ENCODE measurements at places on chromosomes 6 and 20.
A peak's percentile ranks its signal among the peaks of the same experiment; 100 is the strongest.

DNA sequence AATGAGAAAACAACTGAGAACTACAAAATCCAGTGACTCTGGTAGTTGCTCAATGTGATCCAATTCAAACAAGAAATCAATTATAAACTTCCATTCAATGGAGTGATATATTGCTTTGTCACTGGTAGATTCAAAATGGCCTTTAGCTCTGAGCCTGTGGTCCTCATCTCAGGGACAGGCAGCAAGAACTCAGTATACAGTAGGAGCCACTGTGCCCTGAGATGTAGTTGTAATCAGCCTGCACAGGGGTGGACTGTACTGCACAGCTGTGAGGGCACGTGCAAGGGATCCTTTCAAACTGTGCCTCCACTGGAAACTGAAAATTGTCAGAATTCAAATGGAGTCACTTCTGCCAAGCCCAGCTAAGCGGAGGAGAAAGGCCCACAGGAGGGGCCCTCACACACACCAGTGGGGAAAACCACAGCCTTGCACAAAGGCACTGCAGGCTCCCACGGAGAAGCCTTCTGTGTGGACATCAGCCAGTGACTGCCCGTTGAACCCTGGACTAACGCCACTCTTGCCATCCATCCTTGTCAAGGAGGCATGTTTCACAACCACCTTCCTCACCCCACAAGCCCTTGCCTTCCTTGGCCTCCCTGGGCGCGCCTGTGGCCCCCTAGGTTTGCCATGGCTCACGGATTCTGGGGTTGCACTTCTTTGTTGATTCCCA, 186.7 kb downstream of the SMOC2 start:
- DNase-seq: no peak

DNA sequence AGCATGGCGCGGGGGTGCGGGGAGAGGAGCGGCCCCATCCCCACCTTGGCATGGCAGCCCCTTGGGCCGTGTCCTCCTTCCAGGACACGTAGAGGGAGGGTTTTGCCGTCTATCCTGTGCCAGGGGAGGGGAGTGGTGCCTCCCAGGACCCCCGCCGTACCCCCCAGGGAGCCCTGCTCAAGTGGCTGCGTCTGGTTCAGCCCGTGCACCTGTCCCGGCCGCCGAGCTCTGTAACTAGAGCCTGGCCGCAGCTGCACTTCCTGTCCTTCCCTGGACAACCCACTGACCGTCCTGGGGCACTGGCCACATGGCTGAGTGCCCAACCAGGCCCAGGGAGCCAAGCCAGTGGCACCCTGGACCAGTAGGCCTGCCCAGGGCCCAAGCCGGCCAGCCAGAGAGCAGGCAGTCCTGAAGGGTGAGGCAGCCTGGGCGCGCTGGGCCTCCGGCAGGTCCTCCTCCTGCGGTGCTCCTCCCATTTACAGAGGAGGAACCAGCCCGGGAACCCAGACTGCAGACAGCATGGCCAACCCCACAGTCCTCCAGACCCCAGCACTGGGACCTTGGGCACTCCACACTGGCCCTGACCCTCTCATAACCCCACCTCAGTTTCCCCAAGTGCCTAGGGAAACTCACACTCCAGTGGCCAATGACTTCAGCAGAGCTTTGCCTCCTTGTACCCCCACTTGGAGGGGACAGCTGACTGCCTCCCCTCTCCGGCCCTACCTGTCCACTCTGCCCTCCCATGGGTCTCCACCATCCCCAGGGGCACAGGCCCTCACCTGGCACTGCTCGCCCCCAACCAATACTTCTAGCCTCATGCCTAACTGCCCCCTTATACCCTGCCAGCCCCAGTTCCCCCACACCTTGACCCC, 8.7 kb downstream of the LAMA5 start:
- no peak for DNase-seq

DNA sequence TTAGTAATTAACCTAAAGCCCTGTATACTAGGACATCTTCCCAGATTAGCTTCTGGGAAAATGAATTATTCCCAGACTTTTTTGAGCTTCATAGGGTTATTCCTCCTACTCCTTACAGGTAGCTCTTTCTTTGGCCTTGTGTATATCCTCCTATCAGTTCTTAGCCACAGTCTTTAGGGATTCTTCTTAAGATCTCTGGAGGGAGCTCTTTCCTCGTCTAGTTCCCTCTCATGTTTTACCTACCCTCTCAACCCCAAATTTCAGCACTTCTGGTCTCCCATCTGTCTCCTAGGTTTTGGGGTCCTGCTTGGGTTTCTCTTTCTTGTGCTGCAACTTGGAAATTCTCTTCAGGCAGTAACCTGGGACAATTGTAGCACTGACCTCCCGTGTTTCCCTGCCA, 46.4 kb upstream of the SLC35B3 start:
- DNase-seq: no peak

DNA sequence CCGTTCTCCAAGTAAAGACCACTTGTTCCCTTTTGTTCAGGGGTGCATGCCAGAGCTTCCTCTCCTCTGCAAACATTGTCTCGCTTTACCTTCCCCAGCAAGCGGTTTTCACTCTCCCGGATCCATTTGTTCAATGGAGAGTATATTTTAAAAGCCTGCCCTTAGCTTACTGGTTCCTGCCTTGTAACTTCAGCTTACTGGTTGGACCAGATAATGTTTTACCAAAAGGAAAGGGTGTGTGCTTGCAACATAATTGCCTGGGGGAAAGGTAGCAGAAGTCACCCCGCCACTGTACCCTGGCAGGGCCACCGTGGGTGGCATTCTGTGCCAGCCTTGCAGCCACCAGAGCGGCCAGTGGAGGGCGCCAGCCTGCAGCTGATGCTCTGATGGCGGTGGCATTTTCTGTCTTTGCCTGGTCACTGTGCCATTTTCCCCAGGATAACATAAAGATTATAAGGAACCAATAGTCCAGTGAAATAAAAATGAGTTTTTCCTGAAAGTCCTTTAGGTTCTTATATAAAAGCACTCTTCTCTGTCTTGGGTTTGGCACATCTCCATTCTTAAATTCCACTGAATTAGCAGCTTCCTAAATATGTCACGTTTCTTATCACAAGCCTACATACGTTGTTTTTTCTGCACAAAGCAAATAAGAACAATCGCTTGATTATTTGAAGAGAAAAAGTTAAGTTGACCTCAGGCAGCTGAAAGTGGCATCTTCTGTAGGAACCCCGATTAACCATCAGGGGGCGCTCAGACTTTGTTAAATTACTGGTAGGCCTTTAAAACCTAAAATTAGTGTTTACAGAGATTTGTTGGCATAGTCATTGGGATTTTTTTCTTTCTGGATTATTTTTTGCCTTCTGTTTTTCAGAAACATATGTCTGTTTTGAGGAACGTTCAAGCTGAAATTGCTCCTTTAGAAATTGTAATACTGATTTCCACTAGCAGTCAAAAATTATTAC, 67.4 kb upstream of the XRN2 start:
- DNase-seq: peak; percentile 68

GRCh38 chr6:19210849-19211590, 626.1 kb upstream of the ID4 start:
- no peak for DNase-seq

DNA sequence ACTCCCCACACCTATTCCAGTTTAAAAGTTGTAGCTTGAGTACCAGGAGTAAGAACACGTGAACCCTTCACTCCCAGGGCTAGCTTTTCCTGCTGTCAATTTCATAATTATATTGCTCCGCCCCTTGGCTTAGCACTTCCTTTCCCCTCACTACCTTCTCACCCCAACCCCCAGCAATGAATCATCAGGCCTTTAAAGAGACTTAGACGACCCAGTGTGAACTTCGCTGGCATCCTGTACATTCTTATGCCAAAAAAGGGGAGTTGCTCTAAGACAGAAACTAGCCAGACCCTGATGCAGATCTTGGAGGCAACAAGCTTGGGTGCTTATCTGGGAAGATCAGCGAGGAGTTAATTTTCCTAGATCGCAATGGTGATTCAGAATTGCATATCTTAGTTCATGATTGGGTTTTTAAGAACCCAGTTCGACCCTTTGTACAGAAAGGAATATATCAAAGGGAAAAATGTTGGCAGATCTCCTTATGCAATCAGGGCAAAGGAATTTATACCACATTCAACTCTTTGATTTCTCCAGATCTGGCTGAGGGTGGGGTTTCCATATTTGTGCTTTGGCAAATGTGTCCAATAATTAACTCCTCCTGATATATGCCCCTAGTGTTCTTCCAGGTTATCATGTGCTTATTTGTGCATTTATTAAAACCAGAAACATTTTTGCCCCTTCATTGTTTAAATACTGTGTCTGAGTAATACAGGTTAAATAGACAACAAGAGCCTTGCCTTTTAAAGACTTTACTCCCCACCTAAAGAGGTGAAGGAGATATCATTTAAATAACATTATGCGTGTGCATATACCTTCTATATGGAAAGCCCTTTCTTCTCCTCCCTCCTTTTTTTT, 8.1 kb upstream of the ATXN1 start:
- DNase-seq: peak; percentile 79

- DNase-seq: no peak
Observed at GRCh38 chr6:49328051-49328744, 134.9 kb downstream of the MMUT start.

GRCh38 chr20:62482146-62482809, 6.5 kb upstream of the GATA5 start:
- DNase-seq: no peak

GRCh38 chr20:41649489-41649888, 31.3 kb upstream of the CHD6 start:
- DNase-seq: no peak

DNA sequence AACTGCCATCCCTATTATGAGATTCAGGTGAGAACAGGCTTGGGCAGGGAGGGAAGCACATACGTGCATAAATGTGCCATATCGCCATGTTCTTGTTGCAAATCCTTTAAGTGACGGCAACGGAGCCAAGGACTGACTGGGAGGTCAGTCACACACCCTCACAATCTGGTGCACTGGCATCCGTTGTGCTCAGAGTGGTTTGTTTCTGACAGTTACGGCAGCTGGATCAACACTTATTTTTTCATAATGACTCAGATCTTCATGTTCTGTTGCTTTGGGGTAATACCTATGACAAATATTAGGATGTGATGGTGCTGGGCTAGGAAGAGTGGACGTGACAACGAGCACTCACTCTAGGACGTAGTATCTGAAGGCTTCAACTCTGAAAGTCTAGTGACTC, 56.2 kb upstream of the PREP start:
- DNase-seq: peak; percentile 43

DNA sequence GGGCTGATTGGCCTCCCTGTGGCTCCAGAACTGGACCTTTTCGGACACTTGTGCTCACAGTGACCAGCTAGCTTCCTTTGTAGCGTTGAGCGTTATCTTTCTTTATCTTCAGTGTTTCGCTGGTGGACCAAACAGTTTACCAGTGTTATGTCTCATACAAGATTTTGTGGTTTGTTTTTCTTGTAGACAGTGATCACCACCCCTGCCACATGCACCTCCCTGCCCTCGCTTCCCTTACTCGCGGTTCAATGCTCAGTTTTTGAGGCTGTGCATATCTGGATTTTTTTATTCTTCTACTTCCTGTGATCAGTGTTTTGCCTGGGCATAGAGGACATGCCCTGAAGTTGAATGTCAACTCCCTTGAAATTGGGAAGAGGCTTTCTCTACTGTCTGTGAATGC, 16.4 kb downstream of the MYT1 start:
- DNase-seq: no peak

DNA sequence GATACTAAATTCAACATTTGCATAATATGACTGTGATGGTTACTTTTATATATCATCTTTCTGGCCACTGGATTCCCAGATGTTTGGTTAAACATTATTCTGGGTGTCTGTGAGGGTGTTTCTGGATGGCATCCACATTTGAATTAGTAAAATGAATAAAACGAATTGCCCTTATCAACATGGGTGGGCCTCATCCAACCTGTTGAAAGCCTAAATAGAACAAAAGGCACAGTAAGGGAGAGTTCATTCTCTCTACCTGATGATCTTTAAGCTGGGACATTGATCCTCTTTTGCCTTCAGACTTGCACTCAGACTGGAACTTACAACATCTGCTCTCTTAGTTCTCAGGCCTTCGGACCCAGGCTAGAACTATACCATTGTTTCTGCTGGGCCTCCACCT, 57.6 kb downstream of the CD24 start:
- no peak for DNase-seq

DNA sequence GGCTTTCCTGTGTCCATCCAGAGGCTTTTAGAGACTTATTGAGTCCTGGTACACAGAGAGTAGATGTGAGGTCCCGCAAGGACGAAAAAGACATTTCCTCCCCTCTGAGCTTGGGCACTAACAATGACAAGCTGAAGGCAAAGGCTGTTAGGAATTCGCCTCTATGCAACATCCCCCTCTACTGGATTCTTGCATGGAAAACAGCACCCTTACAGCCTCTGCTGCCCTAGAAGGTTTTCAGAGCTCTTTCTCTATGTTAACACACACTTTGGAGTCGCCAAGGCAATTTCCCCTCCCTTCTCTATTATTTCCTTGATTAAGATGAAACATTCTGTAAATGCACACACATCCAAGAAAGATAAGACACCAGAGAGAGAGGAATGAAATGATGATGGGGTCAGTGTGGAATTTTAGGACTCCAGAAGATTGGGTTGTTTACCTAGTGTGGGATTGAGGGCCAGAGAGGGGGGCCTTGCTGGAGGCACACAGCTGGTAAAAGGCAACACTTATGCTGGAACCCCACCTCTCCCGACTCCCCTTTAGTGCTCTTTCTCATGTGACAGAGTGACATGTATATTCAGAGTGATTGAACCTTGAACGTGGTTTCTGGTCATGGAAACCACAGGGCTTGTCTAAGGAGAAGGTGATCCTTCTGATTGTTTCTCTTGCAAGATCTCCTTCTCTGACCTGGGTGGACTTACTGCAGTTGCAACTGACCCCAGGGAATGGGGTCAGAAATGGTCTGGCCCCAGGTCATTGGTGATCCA, 300.7 kb downstream of the CLIC5 start:
- DNase-seq: peak; percentile 75

- no peak for DNase-seq
Observed at GRCh38 chr6:114649298-114649697, 306.5 kb upstream of the HS3ST5 start.

GRCh38 chr20:17904027-17904426, 64.6 kb downstream of the SNX5 start:
- no peak for DNase-seq

- no peak for DNase-seq
Observed at GRCh38 chr6:167799033-167799821, 27.5 kb upstream of the AFDN start.

DNA sequence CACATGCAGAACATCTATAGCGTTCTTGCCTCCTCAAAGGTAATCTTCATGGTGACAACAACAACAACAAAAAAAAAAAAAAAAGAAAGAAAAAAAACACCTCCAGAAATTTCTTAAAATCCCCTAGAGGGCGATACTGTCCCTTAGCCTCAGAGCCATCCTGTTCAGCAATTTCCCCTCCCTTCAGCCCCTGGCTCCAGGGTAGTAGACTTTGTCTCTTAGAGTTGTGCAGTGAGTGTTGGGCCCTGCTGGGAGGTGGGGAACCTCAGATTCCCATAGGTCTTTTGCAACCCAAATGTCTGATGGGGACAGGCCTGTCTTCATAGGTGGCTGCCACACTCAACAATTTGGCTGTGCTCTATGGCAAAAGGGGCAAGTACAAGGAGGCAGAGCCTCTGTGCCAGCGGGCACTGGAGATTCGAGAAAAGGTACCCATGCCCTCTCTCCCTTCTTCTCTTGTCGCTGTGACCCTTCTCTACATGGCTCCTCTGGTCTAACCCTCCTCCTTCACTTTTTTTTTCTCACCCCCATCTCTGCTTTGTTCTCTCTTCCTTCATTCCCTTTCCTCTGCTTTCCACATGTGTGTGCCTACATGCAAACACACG, 6.0 kb upstream of the PTK7 start:
- peak; percentile 25 for DNase-seq
